HCT116 (cell line): ENCODE measurements at places on chromosomes 5 and 9.

DNA sequence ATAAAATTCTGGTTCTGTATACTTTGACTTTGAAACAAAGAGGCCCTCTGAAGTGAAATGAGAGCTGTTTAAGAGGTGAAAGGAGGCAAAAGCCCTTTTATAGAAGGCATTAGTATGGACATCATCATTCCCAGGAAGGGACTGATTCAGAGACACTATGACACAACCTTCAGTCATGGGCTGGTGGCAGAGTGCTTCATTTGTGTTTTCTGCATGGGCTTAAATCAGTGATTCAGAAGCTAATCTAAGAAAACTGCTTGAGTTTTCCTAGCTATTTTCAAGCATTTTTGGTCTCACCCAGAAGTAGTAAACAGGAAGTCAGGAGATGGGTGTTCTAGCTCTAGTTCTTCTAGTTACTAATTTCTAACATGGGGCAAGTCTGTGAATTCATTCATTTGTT is 288.9 kb downstream of the TRPM3 start:
- DNase-seq: no peak

DNA sequence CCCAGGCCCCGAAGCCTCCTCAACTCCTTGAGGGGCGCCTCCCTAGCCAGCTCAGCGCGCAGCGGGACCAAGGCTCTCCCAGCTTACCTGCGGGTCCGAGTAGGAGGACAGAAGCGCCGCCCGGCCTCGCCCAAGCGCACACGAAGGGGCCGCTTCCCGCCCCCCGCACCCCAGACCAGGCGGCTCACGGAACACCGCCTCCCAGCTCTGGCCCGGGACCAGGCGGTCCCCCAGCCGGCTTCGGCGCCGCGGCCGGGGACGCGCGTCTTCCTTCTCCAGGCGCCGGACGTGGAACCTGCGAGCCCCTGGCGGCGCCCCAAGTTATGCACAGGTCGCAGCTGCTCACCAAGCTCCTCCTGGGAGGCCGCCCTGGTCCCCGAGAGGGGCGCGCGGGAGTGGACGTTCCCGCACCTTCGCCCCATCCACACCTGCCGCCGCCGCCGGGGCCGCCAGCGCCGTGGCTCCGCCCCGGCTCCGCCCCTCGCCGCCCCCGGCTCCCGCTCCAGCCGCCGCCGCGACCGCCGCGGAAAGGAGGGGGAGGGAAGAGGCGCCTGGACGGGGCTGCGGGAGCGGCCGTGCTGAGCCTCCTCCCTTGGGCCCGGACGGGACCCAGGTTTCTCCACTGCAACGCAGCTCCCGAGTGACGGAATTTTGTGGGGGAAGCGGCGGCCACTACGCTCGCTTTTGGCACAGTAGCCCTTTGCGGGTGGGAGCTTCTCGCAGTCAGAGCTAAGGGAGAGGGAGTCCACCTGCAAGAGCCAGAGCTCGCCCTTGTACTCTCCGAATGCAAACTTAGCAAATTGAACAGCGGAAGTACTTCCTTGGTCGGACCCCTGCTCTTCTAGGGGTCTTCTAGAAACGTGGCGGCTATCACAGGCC is 77.5 kb upstream of the IFNE start:
- no peak for DNase-seq

- no peak for DNase-seq
Measured at GRCh38 chr9:116541402-116541801, 145.7 kb upstream of the TRIM32 start.

- DNase-seq: no peak
Measured at GRCh38 chr9:99108131-99108530, 3.2 kb downstream of the TGFBR1 start.

DNA sequence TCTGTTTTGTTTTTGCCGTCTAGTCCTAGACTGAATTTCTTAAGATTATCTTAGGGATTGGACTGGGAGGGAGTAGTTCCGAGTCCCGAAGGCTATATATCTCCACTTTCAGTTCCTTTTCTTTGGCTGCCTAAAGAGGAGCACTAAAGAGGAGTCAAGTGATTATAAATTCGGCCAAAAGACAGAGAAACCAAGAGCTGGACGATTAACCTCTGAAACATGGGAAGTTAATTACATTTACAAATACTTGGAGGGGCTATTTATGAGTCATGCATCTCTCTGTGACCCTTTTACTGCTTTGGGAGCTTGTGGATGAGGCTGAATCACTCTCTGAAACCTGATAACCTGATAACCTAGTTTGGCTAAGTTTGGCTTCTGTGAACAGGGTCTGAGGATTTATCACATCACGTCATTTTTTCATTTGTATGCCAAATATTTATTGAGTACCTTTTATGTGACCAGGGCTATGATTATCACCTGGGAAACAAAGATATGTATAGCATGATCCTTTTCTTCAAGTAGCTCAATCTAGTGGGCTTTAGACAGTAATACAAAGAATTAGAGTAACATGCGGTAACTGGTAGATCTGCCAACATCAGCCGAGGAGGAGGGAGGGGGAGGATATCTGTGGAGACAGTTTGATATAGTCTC is 180.9 kb downstream of the CD180 start:
- no peak for DNase-seq

DNA sequence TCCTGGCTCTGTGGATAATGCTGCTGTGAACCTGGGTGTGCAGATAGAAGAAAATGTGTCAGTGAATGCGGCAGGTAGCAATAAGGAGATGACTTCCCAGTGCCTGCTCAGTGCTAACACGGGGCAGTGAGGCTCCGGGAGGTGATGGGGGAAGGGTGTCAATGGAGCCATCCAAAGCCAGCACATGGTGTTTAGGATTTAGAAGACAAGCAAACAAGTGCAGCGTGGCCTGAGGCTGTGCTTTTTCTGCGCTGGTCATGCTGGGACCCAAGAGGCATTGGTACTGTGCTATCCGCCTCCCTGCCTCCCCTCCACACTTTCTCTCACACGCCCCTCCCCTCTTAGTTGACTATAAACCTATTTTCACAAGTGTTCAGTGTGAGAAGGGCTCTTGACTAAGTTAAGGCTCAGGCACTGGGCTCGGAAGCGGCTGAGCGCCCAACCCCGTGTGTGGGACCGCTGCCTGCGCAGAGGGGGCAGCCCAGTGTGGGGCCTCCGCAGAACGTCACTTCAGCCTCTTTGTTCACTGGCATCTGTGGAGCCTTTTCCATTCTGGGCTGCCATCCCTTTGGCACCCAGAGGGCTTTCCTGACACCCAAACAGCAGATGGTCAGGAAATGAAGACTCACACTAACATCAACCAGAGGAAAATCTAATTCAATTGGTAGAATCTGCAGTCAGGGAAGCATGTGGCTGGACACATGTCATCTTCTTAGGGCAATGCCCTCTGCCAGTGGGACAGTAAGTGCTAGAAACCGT is 21.8 kb upstream of the NINJ1 start:
- no peak for DNase-seq

DNA sequence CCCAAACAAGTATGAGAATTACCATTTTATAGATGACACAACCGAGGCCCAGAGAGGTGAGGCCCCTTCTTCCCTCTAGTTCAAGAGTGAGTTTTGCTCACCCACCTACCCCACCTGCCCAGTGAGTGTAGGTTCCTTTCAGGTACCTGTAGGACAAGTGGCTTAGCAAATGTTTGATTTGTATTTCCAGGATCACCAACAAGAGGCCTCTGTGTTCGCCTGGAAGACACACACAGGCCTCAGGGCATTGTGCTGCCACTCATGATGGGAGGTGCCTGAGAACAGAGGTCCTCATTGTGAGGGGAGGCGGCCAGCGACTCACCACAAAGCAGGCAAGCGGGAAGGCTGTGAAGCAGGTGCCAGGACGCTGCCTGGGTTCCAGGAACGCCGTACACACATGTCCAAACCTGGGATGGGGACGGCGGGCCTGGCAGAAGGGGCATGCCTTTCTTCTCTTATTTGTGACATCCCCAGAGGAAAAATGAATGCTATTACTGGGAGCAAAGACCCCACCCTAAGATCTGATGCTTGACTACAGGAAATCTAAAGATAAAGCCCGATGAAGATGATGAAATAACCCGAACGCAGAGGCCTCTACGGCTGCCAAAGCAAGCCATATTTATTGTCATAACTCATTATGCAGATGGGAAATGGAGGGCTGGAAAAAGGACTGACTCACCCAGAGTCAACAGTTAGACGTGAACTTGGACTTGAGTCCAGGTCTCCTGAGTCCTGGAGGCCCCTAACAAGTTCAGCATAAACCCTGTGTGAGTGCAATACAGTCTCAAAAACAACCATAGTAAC is 60.2 kb upstream of the SLC25A51 start:
- DNase-seq: no peak

DNA sequence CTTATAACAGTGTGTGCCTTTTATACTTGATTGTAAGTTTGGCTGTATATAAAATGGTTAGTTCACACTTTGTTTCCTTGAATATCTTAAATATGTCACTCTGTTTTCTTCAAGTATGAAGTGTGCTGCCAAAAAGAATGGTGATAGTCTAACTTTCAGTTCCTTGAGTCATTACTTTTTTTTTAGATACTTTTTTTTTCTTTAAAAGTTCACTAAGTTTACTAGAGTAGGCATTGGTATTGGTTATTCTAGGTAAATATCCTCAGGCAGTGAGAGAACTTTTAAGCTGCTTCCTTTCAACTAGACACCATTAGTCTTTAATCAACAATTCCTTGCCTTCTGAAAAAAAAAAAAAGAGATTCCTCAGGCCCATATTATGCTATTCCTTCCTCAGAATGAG is 41.9 kb downstream of the SPEF2 start:
- no peak for DNase-seq

DNA sequence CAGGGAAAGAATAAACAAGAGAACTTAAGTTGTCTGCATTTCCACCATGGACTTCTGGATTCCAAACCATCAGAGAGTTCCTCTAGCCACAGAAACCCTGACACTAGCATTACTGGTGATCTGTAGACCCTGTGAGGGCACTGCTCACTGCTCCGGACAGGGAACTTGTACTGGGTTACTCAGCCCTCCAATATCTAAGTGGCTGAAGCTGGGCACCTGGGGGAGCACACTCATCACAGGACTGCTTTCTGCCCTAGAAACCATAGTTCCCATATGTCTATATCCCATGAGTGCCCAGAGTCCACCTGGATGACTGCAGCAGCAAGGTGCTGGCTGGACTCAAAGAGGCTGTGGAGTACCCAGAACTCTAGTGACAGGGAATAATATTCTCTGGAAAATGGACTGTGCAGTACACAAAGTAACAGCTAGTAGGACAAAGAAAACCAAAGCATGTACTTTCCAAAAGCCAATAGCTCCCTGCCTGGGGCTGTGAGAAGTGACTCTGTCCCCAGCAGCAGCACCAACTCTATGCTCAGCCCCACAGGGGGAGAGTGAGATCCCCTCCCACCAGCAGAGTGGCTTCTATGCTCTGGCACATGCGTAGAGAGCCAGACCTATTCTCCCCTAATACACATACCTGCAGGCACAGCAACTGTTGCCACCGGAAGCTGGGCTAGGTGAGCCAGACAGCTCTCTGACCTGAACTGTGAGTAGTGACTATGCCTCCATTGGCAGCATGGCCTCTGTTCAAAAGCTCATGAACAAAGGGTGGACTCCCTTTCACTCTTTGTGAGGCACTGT is 472.9 kb upstream of the FTMT start:
- no peak for DNase-seq

GRCh38 chr5:73670731-73671130 is 44.7 kb downstream of the ARHGEF28 start:
- DNase-seq: no peak

- no peak for DNase-seq
Measured at GRCh38 chr5:125829349-125829748, 593.9 kb upstream of the GRAMD2B start.

- no peak for DNase-seq
Measured at GRCh38 chr5:160020266-160020770, 11.4 kb downstream of the TTC1 start.

DNA sequence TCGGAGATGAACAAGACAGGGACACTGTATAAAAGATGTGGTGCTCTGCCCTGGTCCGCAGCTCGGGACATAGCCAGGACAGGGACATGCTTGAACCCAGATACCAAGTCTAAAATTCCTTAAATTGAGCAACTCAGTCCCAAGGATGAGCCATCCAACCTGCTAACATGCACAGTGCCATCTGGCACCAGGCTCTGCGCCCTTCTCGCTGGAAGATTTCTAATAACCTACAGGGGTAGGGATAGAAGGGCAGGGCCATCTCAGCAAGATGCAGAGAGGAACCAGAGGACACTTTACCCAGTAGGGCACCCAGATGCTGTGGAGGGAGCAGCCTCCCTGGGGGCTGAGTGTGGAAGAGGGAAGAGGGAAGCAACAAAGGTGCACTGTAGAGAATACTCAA is 60.1 kb downstream of the SEMA4D start:
- DNase-seq: no peak

DNA sequence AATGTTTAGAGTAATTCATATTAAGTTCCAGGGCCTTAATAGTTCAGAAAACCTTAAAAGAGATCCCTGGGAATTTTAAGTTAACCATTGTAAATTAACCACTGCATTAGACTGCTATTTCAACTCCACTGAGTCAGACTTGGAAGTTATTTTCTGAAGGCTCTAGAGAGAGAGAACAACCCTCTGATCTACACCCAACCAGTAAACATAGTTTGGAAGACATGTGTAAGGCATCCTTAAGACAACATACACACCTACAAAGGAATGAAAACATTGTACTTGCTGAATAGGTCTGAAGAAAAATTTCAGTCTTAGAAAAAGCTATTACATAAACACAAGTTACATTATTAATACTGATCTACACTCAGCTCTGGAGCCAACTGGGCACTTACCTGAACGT is 158.2 kb upstream of the FST start:
- DNase-seq: no peak

- DNase-seq: no peak
Measured at GRCh38 chr5:170192829-170193228, 40.0 kb upstream of the C5orf58 start.

DNA sequence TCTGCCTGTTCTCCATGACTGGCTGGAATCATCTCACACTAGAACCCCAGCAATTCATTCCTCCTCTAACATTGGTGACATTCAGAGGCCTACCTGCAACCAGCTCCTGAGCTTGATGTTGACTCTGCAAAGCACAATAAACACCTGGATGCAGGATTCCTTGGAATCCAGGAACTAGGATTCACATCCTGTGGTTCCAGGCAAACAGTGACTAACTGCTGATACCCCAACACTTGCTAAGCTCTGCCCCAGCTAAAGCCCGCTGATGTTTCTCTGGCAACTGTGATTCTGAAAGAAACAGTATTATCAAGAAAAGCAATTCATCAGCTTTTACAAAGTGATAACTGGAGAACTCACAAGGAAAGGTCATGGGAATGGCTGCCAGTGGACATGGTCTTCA is 29.2 kb downstream of the SUSD1 start:
- DNase-seq: no peak

GRCh38 chr9:129374651-129375050 is 196.6 kb upstream of the IER5L start:
- DNase-seq: no peak

DNA sequence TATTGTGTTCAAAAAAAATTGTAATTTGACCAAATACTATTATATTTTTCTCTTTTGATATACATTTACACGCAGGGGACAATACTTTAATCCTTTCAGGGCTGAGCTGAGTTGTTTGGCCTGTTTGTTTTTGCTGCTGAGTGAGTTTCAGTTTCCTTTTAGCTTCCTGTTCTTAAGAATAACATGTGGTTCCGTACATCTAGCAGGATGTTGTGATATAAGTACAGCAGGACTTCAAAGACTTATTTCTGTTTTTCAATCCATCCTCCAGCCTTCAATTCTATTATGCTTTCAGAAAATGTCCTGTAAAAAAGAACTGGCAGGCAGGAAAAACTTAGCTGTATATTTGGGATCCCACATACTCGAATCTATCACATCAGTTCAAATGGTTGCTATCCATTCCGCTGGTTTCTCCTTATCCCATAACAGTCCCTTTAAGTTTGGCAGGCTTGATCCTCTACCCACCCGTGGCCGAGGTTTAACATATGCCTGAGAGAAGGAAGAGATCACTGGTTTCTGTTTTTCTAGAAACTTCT is 1037.3 kb upstream of the ACO1 start:
- no peak for DNase-seq

GRCh38 chr9:135065804-135066203 is 21.7 kb upstream of the OLFM1 start:
- DNase-seq: no peak
